NCI-H345 (cell line): ENCODE measurements at places on chromosomes 7 and 10.
A peak's percentile ranks its signal among the peaks of the same experiment; 100 is the strongest.

DNA sequence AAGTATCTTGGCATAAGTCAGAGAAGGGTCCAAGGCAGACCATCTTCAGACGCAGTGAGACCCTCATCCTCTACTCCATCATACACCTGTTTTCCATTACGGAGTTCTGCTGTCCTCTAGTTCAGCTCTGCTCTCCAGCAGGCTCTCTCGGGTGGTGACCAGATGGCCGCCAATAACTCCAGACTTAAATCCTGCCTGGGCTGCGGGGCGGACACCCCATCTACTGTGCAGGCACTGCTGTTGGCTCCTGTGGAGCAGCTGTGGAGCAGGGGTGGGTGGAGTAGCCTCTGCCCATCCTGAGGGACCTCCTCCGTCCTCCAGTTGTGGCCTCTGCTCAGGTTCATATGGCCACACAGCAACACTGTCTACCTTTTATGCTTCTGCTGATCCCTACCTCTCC lies 608.1 kb downstream of the SDK1 start:
- no peak for DNase-seq

DNA sequence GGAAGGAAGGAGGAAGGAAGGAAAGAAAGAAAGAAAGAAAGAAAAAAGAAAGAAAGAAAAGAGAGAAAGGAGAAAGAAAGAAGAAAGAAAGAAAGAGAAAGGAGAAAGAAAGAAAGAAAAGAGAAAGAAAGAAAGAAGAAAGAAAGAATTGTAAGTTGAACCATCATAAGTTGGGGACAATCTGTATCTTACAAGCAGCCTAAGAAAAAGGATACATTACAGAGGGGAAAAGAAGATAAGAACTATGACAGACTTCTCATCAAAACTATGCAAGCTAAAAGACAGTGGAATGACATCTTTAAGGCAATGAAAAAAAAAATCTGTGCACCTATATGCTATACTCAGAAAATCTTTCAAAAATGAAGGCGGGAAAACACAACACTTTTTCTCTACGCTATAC lies 50.3 kb upstream of the SP4 start:
- DNase-seq = no peak

DNA sequence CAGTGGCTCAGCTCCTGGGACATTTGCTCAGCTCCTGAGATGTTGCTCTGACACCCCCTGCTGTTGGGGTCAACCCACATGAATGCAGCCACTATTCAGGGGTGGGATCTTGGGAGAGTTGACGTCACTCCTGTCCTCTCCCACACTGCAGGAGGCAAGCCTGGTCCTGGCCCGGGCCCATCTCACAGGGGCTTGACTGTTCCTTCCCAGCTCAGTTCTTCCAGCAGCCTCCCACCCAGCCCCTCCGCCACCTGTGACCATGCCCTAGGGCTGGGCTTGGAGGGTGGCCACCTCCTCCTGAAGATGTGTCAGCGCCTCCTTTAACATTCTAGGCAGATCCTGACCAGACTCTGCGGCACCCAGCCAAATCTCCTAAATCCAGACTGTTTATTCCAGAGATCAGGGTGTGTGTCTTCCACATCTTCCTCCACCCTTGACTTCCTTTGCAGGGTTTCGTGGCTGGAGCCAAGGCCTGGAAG lies 19.1 kb upstream of the OPALIN start:
- no peak for DNase-seq

GRCh38 chr7:128008141-128008540 lies 23.1 kb downstream of the LRRC4 start:
- no peak for DNase-seq

DNA sequence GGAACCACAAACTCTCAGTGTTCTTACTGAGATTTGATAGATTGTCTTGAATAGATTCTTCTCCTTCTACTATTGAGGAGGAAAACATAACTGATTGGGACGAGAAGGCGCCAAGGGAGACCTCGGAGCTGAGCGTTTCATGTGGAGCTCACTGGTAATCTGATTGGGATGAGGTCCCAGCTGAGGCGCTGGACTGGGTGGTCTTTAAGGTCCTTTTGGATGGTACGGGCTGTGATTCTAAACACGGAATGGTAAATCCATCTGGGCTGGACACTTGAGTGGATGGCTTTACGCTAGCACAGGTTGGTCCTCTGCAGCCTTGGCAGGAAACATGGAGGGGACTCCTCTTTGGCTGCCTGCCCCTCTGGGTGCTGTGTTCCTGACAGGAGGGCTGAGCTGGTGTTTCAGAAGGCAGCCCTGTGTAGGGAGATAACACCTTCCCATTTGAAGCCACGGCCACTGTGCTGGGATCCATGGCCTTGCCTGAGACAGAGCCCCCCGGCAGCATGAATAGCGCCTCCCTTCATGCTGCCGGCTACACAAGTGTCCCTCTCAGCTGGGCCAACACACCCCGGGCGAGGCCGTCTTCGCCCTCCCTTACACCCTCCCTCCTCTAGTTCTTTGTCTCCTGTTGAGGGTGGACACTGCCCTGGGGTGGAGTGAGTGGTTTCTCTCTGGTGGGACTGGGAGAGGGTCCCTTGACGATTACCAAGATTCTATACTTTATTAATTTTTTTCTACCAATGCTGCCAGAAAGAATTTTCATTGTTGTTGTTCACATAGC lies 203.2 kb upstream of the SHH start:
- DNase-seq = no peak

DNA sequence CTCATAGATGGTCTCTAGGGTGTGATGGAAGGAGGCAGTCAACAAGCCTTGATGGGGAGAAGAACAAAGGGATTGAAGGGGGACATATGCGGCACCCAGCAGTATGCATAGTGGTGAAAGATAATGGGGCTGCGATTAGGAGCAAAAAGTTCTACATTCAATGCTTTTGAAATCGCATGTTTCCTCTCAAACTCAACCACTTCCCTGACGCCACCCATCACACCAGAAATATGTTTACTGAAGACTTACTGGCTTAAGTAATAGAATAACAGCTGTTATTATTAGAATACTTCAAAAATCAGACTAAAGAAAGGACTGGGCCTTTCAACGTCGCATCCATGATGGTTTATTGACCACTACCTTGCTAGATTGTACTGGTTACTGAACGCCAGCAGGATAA lies 31.5 kb downstream of the MKRN1 start:
- DNase-seq = no peak

DNA sequence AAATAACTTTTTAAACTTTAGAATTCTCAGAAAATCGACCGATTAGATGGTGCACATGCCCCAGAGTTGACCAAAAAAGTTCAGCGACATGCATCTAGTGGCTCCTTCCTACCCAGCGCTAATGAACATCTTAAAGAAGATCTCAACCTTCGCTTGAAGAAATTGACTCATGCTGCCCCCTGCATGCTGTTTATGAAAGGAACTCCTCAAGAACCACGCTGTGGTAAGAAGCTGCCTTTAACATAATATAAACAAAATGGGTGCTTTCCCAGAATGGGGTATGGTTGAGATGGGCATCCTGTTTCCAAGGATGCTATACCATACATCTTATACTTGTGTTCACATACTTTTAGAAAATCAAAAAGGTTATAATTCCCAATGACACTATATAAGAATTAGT lies 24.6 kb downstream of the GLRX3 start:
- DNase-seq = no peak

- DNase-seq = no peak
Observed at GRCh38 chr7:12923971-12924370, 236.5 kb downstream of the ARL4A start.

GRCh38 chr7:20596653-20597052 lies 18.8 kb upstream of the ABCB5 start:
- DNase-seq = no peak

DNA sequence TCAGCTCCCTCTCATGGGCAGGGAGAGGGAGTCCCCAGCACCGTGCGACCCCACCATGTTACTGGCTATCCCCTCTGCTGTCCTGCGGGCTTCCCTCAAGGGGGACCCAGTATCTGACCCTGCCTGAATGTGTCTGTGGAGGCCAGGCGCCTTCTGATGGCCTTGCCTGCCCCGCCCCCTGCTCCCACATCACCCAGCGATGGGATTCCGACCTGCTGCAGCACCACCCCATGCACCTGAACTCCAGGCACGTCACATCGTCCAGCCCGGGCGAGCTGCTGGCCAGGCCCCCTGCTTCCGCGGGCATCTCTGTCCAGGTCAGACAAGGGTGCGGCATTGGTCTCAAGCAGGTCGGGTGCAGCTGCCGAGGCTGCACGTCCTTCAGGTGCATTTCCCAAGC lies 19.0 kb downstream of the LRRC27 start:
- no peak for DNase-seq

DNA sequence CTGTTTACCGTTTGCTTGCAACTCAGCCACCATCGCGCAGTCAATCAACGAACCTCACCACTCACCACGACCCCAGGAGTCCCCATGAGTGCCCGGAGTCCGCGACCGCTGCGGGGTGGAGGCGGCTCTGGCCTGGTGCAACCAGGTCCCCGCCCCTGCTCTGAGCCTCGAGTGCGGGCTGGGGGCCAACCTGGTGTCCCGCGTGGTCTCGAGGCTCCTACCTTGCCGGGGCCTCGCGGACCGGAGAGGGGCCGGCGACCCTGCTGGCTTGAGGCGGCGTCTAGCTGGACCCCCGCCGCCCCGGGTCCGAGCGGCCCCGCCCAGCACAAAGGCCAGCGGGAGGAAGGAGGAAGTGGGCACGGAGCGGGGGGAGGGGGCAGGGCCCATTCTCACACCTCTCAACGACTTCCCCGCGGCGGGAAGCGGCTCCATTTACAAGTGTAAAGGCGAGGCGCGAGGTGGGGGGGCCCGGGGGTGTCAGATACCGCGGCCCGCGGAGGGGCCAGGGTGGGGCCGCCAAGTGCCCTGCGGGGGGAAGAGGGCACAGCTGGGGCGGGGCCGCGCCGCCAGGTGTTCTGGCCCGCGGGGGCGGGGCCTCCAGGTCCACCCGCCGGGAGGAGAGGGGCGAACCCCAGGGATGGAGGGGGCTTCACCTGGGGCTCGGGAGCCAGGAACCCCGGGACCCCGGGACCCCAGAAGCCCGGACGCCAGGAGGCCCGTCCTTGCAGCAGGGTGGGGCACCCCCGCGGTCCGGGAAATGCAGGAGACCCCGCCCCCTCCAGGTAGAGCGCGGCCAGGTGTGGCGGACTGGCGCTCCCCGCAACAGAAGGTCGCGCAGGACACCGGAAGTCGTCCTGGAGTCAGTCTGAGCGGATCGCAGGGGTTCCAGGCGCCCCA lies 8.6 kb downstream of the CTBP2 start:
- peak; percentile 74 for DNase-seq

GRCh38 chr10:132499367-132499685 lies 38.3 kb upstream of the INPP5A start:
- no peak for DNase-seq

GRCh38 chr10:17214971-17215781 lies 12.9 kb upstream of the VIM start:
- DNase-seq = no peak

GRCh38 chr7:90706072-90706716 lies 110.1 kb downstream of the CDK14 start:
- DNase-seq = peak; percentile 43

DNA sequence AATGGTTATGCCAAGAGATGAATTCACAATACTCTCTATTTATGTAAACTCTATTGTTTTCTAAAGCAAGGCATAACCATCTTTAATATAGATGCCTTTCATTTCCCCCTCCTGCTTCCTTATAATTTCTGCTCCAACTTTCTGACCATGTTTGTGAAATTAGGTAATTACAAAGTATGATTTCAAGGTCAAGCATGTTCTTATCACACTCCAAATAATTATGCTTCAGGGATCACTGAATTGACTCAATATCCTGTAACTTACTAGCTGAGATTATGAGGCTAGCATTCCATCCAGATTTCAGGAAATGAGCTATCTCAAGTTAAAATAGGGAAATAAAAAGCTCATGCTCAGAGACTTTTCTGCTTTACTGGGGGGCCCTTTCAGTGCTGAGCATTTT lies 655.9 kb upstream of the IGFBP3 start:
- DNase-seq = no peak
